ENCODE measurements at places on chromosomes 7 and 10.

GRCh38 chr10:63132651-63133055 is 475 bp upstream of the NRBF2 start:
- H3K36me3 ChIP-seq, result peaks cover 11% of the 10 kb centered on the region
- peak overlapping the region; percentile 95 for H3K27ac ChIP-seq
- H3K4me1 ChIP-seq, result peaks cover 16% of the 10 kb centered on the region

DNA sequence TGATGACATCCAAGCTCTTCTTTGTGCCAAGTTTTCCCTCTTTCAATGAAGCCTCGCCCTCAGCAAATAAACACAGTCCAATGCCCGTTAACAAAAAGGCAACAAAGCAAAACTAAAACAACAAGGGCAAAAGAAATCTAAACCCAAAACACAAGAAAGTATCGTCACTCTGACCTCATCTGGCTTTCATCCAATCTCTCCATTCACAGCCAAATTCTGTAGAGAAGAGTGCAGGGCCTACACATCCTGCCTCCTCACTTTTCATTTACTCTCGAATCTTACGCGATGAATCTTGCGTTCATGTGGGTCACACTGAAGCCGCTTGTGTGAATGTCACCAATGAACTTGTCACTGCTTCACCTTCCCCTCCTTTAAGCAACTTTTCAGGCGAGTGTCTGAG is 15.9 kb upstream of the AKR1E2 start:
- no peak overlapping the region for H3K27ac ChIP-seq
- DNase-seq, result no peak
- no peak overlapping the region for H3K4me3 ChIP-seq
- peaks cover 6% of the 10 kb centered on the region for H3K27me3 ChIP-seq

- no peaks in the 10 kb centered on the region for H3K36me3 ChIP-seq
- no peak overlapping the region for H3K27ac ChIP-seq
- H3K4me3 ChIP-seq, result no peak overlapping the region
Measured at GRCh38 chr10:124186956-124187355, 93.6 kb upstream of the CHST15 start.

DNA sequence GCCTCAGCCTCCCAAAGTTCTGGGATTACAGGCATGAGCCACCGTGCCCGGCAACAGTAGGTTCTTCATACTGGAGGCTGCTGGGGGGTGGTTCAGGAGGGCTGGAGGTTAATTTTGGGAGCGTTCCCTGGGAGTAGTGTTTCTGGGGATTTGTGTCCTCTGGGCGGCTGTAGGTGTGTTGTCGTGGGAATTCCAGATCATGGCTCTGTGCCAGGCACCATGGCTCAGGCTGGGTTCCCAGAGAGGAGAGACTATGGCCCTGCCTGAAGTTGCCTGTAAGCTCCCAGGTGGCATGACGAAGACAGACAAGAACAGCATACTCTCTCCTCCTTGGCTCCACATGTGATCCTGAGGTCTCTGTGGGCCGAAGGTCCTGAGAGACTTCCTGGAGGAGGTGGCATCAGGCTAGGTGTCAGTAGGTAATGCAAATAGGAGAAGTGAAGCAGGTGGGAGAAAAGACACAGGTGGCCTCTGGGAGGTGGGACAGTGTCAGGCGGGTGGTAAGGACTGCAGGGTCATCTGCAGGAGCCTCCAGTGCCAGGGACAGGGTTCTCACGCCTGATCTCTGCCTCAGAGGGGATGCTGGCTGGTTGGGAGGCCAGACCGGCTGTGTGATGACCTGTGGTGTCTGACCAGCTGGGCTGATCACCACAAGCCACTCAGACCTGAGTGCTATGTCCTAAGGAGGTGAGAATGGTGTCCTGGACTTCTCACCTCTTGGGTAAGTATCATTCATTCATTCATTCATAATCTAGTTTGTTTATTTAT is 18.7 kb downstream of the CLIP2 start:
- no peak for DNase-seq
- no peaks in the 10 kb centered on the region for H3K27me3 ChIP-seq
- H3K4me3 ChIP-seq, result no peak overlapping the region
- H3K27ac ChIP-seq, result no peak overlapping the region
- peaks cover 30% of the 10 kb centered on the region for H3K4me1 ChIP-seq

GRCh38 chr10:21242915-21243314 is 282.6 kb downstream of the SKIDA1 start:
- no peaks in the 10 kb centered on the region for H3K36me3 ChIP-seq
- no peaks in the 10 kb centered on the region for H3K4me1 ChIP-seq

- H3K27ac ChIP-seq, result no peak overlapping the region
- no peaks in the 10 kb centered on the region for H3K27me3 ChIP-seq
- no peaks in the 10 kb centered on the region for H3K4me1 ChIP-seq
- no peak for DNase-seq
- peaks cover 54% of the 10 kb centered on the region for H3K36me3 ChIP-seq
- H3K4me3 ChIP-seq, result no peak overlapping the region
Measured at GRCh38 chr10:98429320-98430072, 14.5 kb upstream of the PYROXD2 start.

GRCh38 chr7:31284106-31284505 is 56.4 kb downstream of the NEUROD6 start:
- DNase-seq, result no peak
- H3K36me3 ChIP-seq, result no peaks in the 10 kb centered on the region

DNA sequence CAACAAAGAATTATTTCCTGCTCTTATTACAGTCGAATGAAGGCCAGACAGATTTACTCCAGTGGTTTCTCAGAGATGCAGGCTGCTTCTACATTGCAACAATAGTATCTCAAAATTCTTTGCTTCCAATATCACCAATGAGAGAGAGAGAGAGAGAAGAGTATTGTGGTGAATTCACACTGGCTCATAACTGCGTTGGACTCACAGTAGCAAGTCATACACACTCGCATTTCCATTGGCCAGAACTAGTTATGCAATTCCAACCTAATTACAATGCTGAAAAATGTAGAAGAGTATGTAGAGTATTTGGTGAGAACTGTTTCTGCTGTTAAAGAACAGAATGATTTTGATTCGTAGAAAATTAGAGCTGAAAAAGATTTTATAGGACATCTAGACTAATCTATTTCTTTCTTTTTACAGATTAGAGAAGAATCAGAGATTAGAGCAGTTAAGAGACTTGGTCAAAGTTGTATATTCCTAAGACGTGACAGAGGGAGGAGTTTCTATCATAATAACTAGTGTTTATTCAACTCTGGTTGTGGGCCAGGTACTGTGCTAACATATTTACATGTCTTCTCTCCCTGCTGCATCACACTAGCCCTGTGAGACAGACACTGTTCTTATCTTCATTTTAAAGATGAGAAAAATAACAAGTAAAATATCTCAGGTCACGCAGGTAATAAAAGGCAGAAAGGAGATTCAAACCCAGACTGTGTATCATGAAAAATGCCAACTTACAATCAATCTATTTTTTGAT is 34.6 kb upstream of the PDK4 start:
- no peaks in the 10 kb centered on the region for H3K4me1 ChIP-seq
- no peak overlapping the region for H3K4me3 ChIP-seq
- H3K27me3 ChIP-seq, result no peaks in the 10 kb centered on the region

- H3K27ac ChIP-seq, result no peak overlapping the region
- H3K4me1 ChIP-seq, result no peaks in the 10 kb centered on the region
- H3K27me3 ChIP-seq, result no peaks in the 10 kb centered on the region
- H3K4me3 ChIP-seq, result no peak overlapping the region
Measured at GRCh38 chr10:19845503-19846368, 29.5 kb downstream of the PLXDC2 start.

DNA sequence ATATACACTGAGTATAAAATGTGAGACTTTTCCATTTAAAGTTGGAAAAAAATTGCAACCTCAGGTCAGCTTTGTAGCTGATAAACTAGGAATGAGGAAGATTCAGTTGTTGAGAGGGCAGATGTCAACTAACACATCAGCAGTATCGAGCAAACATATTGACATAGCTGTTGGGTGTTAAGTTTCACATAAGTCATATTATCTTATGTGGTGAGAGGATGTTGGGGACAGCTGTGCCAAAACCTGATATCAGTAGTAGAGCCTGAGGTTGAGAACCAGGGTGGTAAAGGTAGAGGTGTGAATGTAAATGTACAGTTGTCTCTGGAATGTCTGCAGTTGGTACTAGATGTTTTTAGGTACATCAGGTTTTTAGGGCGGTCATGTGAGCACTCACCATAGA is 5.0 kb downstream of the ZRANB1 start:
- H3K4me1 ChIP-seq, result peaks cover 25% of the 10 kb centered on the region
- H3K27ac ChIP-seq, result no peak overlapping the region
- peaks cover 34% of the 10 kb centered on the region for H3K36me3 ChIP-seq
- no peak overlapping the region for H3K4me3 ChIP-seq

GRCh38 chr7:133572843-133573242 is 320.0 kb downstream of the EXOC4 start:
- DNase-seq, result no peak
- H3K36me3 ChIP-seq, result peaks cover 4% of the 10 kb centered on the region
- no peaks in the 10 kb centered on the region for H3K4me1 ChIP-seq
- H3K27me3 ChIP-seq, result no peaks in the 10 kb centered on the region
- H3K27ac ChIP-seq, result no peak overlapping the region

All from stimulated activated naive B cell treated with anti-CD40 and anti-IgM and Interleukin-4, amounts not matched to agents 10 μg/mL and 1 μg/mL and 100 μg/mL, for 72 hours (primary cell).